ENCODE measurements at places on chromosomes 7 and 10.

GRCh38 chr10:113985297-113985844 lies 58.3 kb upstream of the ADRB1 start:
- no peak for DNase-seq

DNA sequence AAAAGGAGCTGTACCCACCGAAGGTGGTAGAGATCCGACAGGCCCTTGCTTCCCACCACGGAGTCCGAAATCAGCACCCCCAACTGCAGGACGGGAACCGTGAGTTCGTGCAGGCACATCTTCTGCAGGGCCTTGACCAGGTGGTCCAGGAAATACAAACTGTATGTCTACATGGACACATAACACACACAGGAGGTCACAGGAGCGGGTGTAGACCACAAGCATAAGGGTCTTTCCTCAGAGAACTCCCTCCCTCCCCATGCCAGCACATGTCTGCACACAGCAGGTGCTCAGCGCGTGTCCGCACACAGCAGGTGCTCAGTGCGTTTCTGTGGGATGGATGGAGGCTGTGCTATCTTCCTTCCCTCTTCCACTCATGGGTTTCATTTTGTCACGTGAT lies 69.7 kb downstream of the CFAP46 start:
- no peak for DNase-seq

DNA sequence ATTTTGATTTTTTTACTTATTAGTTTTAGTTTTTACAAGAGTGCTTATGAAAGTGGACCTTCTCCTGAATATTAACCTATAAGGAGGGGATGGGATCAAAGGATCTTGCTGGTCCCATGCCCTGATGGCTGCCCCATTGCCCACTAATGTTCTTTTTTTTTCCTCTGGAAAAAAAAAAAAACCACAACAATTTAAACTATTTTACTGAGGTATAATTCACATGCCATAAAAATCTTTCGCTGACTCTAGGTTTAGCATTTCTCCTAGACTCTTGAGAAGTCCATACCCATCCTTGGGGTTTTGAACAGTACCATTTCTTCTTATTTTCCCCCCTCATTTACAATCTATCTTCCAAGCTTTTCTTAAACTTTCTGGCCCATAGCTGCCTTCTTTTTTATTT lies 481.8 kb downstream of the TFEC start:
- peak; percentile 9 for DNase-seq

- no peak for DNase-seq
These were observed 154.7 kb downstream of the NEURL1 start for GRCh38 chr10:103648251-103648635.

DNA sequence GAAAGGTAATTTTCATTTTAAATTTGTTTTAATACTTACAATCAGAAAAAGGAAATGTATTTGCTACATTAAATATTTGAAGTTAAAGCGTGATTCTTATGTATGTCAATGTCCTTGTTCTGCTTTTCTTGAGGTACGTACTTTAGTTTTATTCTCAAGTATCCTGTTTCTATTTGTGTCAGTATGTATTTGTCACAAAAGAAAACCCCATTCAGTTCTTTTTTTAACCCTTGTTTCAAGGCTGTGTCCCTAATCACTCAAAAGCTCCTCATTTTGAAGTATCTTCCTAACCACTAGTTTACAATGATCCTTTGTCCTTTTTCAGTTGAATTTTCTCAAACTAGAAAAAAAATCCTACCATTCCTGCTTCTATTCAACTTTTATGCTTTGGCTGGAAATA lies 25.2 kb downstream of the NHLRC2 start:
- no peak for DNase-seq

GRCh38 chr10:70480239-70480861 lies 1.8 kb downstream of the PALD1 start:
- DNase-seq: no peak

DNA sequence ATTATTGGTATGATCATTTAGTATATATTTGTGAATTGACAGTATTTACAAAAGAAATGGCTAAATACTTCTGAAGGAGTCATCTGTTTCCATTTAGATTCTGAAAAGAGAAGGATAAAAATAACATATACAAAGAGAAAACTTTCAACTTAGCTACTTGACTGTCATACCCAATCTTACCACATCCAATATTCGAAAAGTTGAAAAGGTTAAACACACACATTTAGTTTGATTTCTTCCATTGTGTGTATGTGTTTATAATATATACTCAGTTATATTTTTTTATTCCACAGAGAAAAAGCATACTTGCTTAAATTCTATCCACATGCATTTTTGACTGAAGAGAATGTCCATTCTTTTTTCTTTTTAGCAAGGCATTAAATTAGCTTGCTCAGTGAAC lies 470.7 kb downstream of the TFEC start:
- DNase-seq: no peak

- no peak for DNase-seq
These were observed 1.7 kb upstream of the MCU start for GRCh38 chr10:72690071-72690755.

DNA sequence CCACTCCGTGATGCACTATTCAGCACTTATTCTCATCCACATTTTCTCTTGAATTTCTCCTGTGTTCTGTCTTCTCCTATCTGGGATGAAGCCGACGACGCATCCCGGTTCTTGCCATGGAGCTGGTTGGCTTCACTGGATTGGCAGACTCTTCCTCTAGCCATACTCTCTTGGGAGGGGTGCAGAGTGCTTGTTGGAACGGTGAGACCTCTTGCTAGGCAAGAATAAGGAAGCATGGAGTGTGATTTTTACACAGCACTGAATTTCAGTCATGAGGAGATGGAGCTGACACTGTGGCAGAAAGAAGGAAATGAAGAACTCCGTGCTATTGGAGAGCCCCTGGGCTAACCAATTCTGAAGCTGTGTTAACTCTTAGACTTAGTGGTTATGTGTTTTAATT lies 28.2 kb upstream of the ZNF32 start:
- DNase-seq: no peak

GRCh38 chr7:51141451-51142003 lies 175.1 kb downstream of the COBL start:
- DNase-seq: peak; percentile 11

- no peak for DNase-seq
These were observed 20.9 kb upstream of the ZNF12 start for GRCh38 chr7:6727663-6728062.

GRCh38 chr10:32957341-32958084 lies 517 bp downstream of the ITGB1 start:
- DNase-seq: no peak

- DNase-seq: no peak
These were observed 136.7 kb downstream of the KIF20B start for GRCh38 chr10:89838044-89838615.

- no peak for DNase-seq
These were observed 112.4 kb downstream of the ANKRD26 start for GRCh38 chr10:26987851-26988250.

DNA sequence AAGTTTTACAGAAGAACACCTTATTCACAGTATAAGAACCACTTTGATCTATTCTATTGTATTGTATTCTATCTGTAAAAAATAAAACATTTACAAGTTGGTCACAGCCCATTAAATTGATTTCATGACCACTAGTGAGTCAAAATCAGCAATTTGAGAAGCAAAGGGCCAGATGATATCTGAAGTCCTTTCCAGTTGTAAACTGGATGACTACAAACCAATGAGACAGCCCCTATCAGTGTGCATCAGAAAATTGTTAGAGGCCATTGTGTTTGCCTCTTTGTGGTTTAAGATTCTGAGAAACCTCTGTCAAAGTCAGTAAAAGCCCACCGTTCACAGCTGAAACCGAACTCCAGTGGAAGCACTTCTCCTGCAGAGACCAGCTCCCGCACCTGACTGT lies 54.8 kb downstream of the TBXAS1 start:
- DNase-seq: no peak

GRCh38 chr10:26335574-26336093 lies 102.5 kb upstream of the APBB1IP start:
- no peak for DNase-seq

DNA sequence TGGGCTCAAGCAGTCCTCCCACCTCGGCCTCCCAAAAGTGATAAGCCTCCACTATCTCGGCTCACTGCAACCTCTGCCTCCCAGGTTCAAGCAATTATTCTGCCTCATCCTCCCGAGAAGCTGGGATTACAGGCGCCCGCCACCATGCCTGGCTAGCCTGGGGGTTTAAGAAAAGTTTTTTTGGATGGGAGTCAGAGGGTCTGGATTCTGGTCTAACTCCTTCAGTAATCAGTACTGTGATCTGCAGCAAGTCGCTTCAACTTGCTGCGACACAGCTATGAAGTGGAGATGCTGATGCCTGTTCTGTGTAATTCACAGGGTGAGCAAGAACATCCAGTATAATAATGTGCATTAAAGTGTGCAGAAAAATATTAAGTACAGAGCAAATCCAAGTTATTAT lies 88.4 kb upstream of the AGBL3 start:
- no peak for DNase-seq

DNA sequence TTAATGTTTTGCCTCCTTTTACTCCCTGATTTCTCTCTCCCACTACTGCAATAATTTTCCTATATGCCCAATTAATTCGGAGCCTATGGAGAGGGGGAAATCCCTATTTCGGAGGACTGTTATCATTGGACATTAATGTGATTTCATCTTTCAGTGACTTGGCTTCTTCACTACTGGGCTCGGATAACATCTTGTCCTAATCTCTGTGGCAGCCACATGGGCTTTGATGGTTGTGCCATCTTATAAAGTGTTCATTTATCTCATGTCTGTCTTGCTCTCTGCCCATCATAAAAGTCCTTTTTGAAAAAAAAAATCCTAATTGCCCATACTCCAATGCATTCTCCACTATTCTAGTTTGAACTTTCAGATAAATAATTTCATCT lies 15.5 kb upstream of the FAM3C start:
- no peak for DNase-seq

DNA sequence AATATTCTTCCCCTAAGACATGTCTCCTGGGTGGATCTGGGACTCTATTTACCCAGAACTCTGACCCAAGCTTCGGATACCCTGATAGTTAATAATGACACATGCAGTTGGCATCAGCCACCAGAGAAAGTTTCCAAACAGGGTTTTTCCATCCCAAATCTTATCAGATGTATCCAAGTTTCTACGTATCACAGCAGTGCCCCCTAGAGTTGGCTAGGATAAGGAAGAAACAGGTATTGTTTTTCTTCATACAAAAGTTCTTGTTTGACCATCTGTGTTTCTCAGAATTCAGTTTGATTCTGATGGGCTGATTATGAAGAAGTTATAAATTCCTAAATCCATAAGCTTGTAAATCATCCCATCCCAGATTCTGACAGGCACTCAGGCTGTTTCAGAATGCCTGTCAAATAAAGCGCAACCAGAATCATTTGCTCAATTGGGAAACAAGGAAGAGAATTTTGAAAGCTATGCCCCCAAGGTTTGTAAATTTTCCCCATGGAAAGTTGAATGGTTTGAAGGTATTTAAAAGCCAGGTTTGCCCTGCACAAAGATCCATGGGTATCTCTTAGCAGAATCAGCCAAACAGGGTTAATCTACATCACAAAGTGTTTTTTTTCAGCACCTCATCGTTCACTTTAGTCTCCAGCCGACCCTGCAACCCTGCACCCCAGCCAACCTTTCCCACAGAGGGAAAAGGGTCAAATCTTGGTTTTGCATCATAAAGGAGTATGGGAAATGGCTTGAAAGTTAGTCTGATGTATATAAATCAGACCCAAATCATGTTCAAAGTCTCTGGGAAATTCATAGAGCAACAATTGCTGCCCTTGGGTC lies 47.4 kb downstream of the NRAP start:
- DNase-seq: no peak

DNA sequence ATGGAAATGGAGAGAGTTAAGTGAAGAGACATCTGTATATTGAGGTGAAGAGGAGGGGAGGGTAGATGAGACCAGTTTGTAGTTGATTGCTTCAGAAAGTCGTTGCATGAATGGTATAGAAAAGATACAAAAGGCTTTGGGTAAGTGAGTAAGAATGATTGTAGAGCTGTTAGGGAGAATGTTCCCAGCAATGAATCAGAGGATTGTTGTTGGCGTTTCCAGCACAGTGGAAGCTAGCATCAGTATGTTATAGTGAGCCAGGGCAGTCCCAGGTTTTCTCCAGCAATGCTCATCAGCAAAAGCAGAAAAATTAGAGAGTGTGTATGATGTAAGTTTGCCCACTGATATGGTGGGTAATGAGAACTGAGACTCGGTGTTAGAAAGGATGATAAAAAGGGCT lies 15.4 kb upstream of the CDK6 start:
- no peak for DNase-seq

DNA sequence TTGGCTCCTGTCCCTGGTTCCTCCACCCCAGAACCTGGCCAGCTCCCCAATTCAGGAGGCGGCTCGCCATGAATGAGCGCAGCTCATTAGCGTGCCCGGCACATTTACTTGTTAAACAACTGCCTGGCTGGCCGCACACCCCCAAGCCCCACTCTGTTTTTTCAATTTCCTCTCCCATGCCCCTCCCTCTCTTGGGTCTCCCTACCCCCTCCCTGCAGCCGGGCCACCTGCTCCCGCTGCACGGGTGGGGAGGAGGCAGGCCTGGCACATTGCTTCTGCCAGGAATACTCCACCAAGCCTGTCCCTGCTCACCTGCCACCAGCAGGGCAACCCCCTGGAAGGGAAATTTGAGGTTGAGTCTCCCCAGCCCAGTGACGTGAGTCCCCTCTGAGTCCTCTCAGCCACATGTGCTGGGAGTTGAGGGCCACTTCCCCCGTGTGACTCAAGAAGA lies 2.5 kb upstream of the SLIT1 start:
- DNase-seq: no peak
